Gastroesophageal sphincter (tissue), 4 donors: ENCODE measurements at places on chromosomes 7 and 10. TPM values are rescaled to one million over a fixed set of nuclear protein-coding genes. Genes with fewer than 3 reads are reported as not detected.

GRCh38 chr10:110414548-110415309, 83.0 kb upstream of the DUSP5 start:
- ATAC-seq: no peak

DNA sequence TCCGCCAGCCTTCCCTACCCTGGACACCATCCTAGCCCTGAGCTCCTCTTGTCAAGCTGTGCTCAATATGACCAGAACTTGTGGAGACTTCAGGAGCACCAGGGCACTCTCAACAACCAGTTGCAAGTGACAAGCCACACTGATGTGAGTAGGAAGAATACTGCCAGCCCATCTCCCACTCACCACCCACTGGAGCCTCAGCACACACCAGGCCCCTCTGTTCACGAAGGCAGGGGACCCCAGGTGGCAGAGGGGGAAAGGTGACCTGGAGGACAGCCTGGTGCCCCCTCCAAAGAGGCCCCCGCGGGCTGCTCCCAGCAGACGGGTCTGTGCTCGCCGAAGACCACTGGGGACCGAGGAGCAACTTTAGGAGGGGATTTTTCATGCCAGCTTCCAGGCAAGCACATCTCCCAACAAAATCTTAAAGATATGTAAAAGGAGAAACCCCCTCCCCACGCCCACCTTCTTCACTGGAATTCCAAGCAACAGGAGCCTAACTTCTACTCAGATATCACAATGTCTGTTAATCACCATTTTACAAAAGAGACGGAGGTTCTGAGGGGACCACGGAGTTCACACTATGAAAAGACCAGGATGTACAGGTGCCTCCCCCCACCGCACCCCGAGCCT, 1.0 kb downstream of the MMD2 start:
- ATAC-seq: no peak

DNA sequence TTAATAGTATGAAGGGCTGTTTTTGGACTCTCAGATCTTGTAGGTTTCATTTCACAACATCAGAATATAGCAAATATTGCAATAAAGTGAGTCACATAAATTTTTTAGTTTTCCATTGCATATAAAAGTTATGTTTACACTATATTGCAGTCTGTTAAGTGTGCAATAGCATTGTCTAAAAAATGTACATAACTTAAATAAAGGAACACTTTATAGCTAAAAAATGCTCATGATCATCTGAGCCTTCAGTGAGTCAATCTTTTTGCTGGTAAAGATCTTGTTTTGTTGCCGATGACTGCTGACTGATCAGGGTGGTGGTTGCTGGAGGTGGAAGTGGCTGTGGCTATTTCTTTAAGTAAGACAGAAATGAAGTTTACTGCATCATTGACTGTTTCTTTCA, 42.0 kb downstream of the ABCA13 start:
- ATAC-seq: no peak

GRCh38 chr7:155298288-155298833, 683 bp downstream of the INSIG1 start:
- no peak for ATAC-seq

GRCh38 chr10:62559481-62560200, 185.5 kb downstream of the ZNF365 start:
- ATAC-seq: no peak

EVX1 gene
- total RNA-seq: not detected
